Peyer's patch (tissue), 4 donors: ENCODE measurements at places on chromosomes 16 and 17. TPM values are rescaled to one million over a fixed set of nuclear protein-coding genes. Genes with fewer than 3 reads are reported as not detected.

- DNase-seq: no peak
- H3K4me3 ChIP-seq: no peak overlapping the region
- no peaks in the 10 kb centered on the region for H3K36me3 ChIP-seq
These were observed 124.9 kb upstream of the HSBP1 start for GRCh38 chr16:83682868-83683235.

DNA sequence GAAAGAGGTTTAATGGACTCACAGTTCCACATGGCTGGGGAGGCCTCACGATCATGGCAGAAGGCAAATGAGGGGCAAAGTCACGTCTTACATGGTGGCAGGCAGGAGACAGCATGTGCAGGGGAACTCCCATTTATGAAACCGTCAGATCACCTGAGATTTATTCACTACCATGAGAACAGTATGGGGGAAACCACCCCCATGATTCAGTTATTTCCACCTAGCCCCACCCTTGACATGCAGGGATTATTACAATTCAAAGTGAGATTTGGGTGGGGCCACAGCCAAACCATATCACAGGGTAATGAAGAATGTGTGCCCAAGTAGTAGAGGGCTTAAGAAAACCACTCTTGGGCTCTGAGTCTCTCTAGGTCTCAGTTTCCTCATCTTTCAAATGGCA lies 85.1 kb downstream of the PRKCB start:
- no peaks in the 10 kb centered on the region for H3K4me1 ChIP-seq
- H3K27ac ChIP-seq: no peak overlapping the region
- H3K4me3 ChIP-seq: no peak overlapping the region
- DNase-seq: no peak
- H3K36me3 ChIP-seq: no peaks in the 10 kb centered on the region
- H3K27me3 ChIP-seq: no peaks in the 10 kb centered on the region

Gene KRT222
- 0.95 TPM for total RNA-seq

GRCh38 chr17:76408037-76408849 lies 23.8 kb downstream of the SPHK1 start:
- H3K36me3 ChIP-seq: peaks cover 16% of the 10 kb centered on the region
- DNase-seq: peak; percentile 77
- H3K27me3 ChIP-seq: no peaks in the 10 kb centered on the region
- H3K4me1 ChIP-seq: peaks cover 7% of the 10 kb centered on the region

- H3K36me3 ChIP-seq: no peaks in the 10 kb centered on the region
- H3K27ac ChIP-seq: no peak overlapping the region
- no peaks in the 10 kb centered on the region for H3K4me1 ChIP-seq
- DNase-seq: no peak
These were observed 24.7 kb upstream of the UMOD start for GRCh38 chr16:20377181-20377580.

DNA sequence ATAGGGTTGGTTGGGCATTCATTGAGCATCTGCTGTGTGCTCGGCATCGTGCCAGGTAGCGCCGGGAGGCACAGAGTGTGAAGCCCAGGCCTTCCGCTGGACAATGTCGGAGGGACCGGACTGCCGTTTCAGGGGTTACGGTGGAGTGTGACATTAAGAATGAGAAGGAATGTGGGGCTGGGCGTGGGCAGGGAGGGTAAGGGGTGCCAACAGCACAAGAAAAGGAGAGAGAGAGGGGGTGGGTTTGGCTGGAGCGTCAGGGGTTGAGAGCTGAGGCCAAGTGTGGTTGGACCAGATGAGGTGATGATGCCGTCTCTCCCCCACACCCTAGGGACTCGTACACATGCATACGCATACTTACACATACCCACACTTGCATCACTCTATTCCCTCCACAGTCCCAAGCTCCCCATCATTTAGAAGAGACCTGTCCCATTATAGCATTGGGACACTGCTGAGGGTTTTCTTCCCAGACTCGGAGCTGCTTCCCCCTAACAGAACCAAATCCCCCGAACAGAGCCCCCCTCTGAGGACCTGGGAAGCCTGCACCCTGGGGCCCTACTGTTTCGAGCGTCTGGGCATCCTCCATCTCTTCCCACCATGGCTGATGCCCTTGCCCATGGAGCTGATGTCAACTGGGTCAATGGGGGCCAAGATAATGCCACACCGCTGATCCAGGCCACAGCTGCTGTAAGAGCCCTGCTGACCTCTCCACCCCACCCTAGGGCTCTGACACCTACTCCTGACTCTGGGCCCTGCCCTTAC lies 3.3 kb upstream of the KCTD11 start:
- H3K27ac ChIP-seq: no peak overlapping the region
- H3K4me3 ChIP-seq: no peak overlapping the region
- DNase-seq: no peak
- H3K36me3 ChIP-seq: no peaks in the 10 kb centered on the region
- H3K27me3 ChIP-seq: no peaks in the 10 kb centered on the region

Gene CMTM4
- total RNA-seq: 96.2 TPM

DNA sequence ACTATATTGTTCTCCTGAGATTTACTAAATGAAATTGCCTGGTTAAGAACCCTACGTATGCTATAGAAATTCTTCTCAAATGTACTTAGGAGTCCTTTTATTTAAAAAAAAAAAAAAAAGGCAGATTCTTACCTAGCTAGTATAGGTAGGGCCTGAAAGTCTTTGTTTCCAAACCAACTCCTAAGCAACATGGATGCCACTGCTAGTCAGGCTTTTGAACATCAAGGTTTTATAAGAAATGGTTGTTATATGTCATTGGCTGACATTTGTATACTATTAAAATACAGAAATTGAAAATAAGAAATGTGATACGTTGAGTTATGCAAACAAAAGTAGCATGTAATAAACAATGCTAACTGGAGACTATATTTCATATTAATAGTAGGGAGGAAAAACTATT lies 1.2 kb downstream of the EVI2A start:
- no peak for DNase-seq
- H3K27ac ChIP-seq: peak overlapping the region; percentile 80
- peak overlapping the region; percentile 34 for H3K4me3 ChIP-seq
- no peaks in the 10 kb centered on the region for H3K36me3 ChIP-seq

- no peak for DNase-seq
- H3K36me3 ChIP-seq: no peaks in the 10 kb centered on the region
- no peaks in the 10 kb centered on the region for H3K4me1 ChIP-seq
- H3K4me3 ChIP-seq: no peak overlapping the region
These were observed 3.5 kb upstream of the SPPL2C start for GRCh38 chr17:45841186-45841585.

GRCh38 chr16:85614338-85615013 lies 1.4 kb downstream of the GSE1 start:
- H3K27ac ChIP-seq: peak overlapping the region; percentile 93
- H3K4me1 ChIP-seq: peaks cover 62% of the 10 kb centered on the region
- H3K27me3 ChIP-seq: no peaks in the 10 kb centered on the region
- no peaks in the 10 kb centered on the region for H3K36me3 ChIP-seq
- H3K4me3 ChIP-seq: peak overlapping the region; percentile 64

GRCh38 chr17:75096082-75096625 lies 8.4 kb downstream of the SLC16A5 start:
- no peak overlapping the region for H3K27ac ChIP-seq
- H3K4me3 ChIP-seq: no peak overlapping the region
- no peak for DNase-seq

DNA sequence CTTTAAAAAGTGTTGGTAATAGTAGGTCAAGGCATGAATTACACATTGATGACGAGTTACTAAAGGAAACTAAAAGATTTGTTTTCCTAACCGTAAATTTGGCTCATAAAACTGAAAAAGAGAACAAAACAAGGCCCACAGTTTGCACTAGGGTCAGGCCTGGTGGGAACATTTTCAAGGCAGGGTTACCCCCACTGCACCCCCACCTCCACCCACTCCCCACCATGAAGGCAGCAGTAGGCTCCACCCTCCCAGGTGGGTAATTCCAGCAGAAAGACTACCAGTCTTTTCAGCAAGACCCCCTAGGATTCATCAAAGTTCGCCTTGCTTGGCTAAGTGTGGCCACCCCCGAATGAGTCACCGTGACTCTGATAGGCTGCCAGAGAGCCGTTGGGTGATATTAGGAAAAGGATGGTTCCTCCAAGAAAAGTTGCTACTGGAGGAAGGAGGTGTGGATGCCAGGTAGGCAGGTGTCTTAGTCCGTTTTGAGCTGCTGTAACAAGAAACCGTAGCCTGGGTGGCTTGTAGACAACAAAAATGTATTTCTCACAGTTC lies 8.6 kb downstream of the DNAAF1 start:
- no peak for DNase-seq
- H3K36me3 ChIP-seq: no peaks in the 10 kb centered on the region
- no peaks in the 10 kb centered on the region for H3K27me3 ChIP-seq
- H3K4me3 ChIP-seq: no peak overlapping the region

DNA sequence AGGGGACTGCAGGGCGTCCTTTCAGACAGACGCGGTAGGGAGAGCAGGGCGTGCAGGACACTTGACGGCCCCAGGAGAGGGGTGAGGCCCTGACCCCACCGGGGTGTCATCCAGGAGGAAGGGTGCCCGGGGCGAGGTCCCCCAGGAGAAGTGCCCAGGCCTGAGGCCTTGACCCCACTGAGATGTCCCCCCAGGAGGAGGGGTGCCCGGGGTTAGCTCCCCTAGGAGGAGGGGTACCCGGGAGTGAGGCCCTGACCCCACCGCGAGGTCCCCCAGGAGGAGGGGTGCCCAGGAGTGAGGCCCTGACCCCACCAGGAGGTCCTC lies 27.2 kb upstream of the METRNL start:
- no peaks in the 10 kb centered on the region for H3K27me3 ChIP-seq
- peak overlapping the region; percentile 85 for H3K27ac ChIP-seq
- peak overlapping the region; percentile 87 for H3K4me3 ChIP-seq
- DNase-seq: no peak
- H3K36me3 ChIP-seq: no peaks in the 10 kb centered on the region

Gene HOXB4
- total RNA-seq: 6.6 TPM

Gene CRYBA1
- not detected for total RNA-seq

Gene TCAP
- 1.1 TPM for total RNA-seq

Gene GAST
- total RNA-seq: not detected

- H3K4me1 ChIP-seq: peaks cover 9% of the 10 kb centered on the region
- H3K36me3 ChIP-seq: no peaks in the 10 kb centered on the region
- no peak for DNase-seq
- H3K4me3 ChIP-seq: no peak overlapping the region
- H3K27me3 ChIP-seq: no peaks in the 10 kb centered on the region
These were observed 26.2 kb upstream of the NGFR start for GRCh38 chr17:49468811-49469385.

- no peaks in the 10 kb centered on the region for H3K27me3 ChIP-seq
- H3K4me1 ChIP-seq: peaks cover 28% of the 10 kb centered on the region
- no peak for DNase-seq
- H3K4me3 ChIP-seq: no peak overlapping the region
- H3K27ac ChIP-seq: no peak overlapping the region
These were observed 76.7 kb upstream of the CBX4 start for GRCh38 chr17:79915850-79916430.

DNA sequence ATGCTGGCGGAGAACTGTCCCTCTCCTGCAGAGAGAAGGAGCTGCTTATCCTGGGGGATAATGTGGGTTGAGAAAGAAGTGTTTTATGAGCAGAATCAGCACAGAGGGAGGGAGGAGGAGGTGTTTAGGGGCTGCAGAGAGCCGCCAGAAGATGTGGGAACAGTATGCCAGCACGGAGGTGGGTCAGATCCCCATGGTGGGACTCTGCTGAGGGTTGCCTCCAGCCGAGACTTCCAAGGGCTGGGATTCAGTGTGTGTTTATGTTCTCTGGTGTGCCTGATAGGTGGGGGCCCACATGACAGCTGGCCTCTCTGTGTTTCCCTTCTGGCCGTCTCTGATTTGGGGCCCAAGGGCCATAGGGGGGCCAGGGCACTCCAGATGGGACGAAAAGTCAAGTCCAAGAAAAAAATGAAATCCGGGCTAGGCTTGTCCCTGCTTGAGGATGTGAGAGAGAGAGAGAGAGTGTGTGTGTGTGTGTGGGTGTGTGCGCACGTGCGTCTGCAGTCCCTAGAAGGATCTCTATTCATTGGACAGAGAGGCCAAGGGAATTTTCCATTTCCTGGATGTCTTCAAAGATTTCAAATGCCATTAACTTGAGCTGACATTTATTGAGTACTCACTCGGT lies 21.6 kb downstream of the PRKCB start:
- DNase-seq: no peak
- H3K4me1 ChIP-seq: peaks cover 35% of the 10 kb centered on the region
- no peaks in the 10 kb centered on the region for H3K36me3 ChIP-seq
- H3K4me3 ChIP-seq: no peak overlapping the region
- H3K27me3 ChIP-seq: no peaks in the 10 kb centered on the region

DNA sequence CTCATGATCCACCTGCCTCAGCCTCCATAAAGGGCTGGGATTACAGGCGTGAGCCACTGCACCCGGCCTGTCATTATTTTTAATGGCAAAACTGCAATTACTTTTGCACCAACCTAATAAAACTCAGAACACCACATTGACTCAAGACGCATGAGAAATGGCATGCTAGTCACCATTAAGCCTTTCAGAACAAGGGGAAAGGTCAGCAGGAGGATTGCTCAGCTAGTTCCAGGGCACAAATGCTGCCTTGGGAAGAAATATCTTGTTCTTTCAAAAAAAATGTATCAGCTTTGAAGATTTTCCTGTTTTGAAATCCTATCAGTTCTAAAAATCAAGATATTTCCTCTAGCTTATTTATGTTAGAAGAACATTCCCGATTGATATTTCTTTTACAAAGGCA lies 32.4 kb upstream of the CDYL2 start:
- DNase-seq: no peak
- no peaks in the 10 kb centered on the region for H3K4me1 ChIP-seq
- no peaks in the 10 kb centered on the region for H3K27me3 ChIP-seq
- H3K4me3 ChIP-seq: no peak overlapping the region
- no peak overlapping the region for H3K27ac ChIP-seq
- no peaks in the 10 kb centered on the region for H3K36me3 ChIP-seq

DNA sequence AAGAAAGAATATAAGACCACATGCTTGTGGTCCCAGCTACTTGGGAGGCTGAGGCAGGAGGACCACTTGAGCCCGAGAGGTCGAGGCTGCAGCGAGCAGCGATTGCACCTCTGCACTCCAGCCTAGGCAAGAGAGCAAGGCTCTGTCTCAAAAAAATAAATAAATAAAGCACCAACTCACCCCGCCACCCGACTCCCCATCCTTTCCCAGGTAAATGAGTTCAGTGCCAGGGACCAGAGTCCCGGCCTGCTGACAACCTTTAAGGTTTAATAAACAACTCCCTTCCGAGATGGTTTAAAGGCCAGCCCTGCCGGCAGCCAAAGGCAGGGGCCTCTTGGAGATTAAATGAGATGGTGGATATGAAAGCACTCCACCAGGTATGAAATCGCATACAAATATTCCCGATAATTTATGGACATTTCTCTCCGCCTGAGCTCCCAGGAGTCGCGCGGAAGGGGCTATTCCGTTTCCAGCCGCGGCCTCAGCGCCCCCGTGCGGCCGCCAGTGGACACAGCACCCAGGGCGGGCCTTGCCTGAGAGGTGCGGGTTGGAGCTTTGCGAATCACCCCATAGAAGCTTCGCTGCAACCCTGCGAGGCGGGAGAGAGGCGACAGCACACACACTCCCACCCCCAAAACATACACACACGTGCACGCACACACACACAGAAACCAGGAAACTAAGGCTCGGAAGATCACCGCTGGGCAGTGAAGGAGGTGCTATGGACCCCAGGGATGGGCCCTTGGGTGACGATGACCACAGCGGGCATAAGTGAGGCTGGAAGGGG lies 4.0 kb upstream of the RPL38 start:
- H3K27me3 ChIP-seq: no peaks in the 10 kb centered on the region
- peak; percentile 84 for DNase-seq
- H3K4me3 ChIP-seq: peak overlapping the region; percentile 18
- H3K27ac ChIP-seq: no peak overlapping the region
- H3K36me3 ChIP-seq: no peaks in the 10 kb centered on the region

Gene ORMDL3
- total RNA-seq: 33.0 TPM

- no peaks in the 10 kb centered on the region for H3K4me1 ChIP-seq
- H3K36me3 ChIP-seq: no peaks in the 10 kb centered on the region
- DNase-seq: no peak
- H3K27me3 ChIP-seq: no peaks in the 10 kb centered on the region
These were observed 27.8 kb upstream of the MRTFB start for GRCh38 chr16:14043278-14043677.

Gene RAB26
- total RNA-seq: 17.9 TPM
